Small intestine (tissue), 16 donors: ENCODE measurements at places on chromosomes 1 and 21.

DNA sequence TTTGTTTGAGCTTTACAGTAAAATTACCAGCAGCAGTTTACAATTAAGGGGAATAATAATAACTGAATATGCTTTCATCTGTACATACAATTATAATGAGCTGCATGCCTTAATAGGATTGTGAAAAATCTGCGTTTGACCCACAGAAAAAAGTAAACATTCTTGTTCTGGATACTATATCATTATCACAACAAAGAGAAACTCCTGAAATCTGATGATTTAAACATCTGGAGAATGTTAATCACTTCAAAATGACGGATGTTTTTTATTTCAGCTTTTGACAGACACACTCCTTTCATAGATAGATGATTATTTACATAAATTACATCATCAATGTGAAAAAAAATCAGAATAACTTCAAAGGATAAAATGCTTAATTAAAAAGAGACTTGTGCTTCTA is 58.5 kb downstream of the TYW3 start:
- no peak for DNase-seq

DNA sequence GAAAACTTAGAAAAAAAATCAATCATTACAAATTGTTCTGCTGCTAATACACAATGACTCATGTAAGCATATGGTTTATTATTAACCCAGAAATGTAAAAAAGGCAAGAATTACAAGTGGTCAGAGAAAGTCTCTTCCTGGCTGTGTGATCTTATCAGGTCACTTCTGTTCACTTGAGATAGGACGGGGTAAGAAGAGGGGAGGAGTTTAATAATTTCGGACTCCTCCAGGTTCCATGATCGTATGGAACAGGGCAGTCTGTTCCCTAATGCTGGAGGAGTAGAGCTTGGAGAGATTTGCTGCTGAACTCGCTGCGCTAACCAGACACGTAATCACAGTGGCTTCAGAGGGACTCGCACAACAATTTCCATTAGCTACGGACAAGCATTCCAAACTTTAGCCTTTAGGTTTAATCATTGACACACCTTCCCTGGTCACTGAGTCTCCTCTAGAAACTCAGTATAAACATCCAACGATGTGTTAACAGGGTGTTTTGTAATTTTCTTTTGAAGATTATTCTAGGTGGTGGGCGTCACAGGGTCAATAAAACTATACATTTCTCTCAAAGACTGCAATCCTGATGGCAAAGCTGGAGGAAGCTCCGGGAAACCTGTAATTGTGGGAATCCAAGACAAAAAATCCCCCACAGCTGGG is 1.3 kb downstream of the CRYZ start:
- DNase-seq: peak; percentile 86

- no peak for DNase-seq
Observed at GRCh38 chr1:223700388-223700918, 11.9 kb upstream of the CAPN2 start.

DNA sequence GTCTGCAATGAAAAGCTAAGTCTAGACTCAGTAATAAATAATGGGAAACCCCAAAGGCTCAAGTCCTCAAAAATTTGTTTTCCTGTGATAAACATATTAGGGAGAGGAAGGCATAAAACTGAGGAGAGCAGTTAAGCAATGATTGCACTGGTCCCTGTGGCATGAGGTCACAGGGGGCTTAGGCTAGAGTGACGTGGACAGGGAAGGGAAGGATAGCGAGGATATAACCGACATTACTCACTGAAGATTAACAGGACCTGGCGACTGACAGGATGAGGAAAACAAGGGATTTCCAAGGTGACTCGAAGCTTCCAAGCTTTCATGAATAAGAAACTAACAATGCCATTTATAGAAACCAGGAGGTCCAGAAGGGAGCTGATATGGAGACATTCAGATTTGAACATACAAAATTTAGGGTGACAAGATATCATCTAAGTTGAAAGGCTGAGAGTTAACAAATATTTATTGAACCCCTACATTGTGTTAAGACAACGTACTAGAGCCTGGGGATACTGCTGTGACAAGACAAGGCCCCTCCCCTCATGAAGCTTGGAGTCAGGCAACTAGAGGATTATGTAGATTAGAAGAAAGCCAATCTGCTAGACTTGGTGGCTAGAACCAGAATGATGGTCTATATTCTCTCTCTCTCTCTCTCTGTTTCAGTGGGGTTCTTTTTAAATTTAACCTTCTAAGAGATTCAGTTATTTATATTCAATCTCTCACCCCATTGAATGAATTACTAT is 33.2 kb upstream of the PKN2 start:
- DNase-seq: no peak

GRCh38 chr1:100510451-100510850 is 27.5 kb upstream of the GPR88 start:
- DNase-seq: no peak

- no peak for DNase-seq
Observed at GRCh38 chr1:147773215-147773715, 12.9 kb upstream of the GJA5 start.

- DNase-seq: no peak
Observed at GRCh38 chr1:157168015-157168414, 29.8 kb upstream of the ETV3 start.

GRCh38 chr1:19462781-19463503 is 22.4 kb downstream of the CAPZB start:
- no peak for DNase-seq

- DNase-seq: no peak
Observed at GRCh38 chr1:194929357-194929756, 1678.9 kb downstream of the KCNT2 start.

DNA sequence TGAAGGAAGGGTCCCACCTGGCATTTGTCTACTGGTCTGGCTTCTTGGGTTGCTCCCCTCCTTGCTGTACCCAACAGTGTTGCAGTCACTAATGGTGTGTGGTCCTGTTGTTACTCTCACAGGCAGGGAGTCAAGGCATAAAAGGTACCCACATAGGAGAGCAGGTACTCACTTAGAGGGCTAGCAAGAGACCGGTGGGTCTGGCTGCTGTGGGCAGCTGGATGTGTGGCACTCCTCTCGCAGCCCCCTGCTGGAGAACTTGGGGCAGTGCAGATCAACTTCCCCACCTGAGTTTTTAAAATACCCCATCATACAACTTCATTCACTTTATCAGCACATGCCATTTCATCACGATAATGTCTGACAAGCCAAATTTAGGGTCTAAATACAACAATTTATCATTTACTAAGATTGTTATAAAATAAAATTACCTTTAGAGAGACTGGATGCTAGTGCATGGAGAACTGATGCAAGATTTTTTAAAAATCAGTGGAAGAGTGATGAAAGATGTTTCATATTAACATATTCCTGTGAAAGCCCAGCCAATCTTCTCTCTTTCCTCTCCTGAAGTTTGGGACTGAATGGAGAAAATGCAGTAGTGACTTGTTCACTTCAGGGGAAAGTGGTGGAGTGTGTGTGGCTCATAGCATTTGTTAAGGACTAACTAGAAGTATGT is 42.8 kb downstream of the ACP6 start:
- DNase-seq: peak; percentile 51

DNA sequence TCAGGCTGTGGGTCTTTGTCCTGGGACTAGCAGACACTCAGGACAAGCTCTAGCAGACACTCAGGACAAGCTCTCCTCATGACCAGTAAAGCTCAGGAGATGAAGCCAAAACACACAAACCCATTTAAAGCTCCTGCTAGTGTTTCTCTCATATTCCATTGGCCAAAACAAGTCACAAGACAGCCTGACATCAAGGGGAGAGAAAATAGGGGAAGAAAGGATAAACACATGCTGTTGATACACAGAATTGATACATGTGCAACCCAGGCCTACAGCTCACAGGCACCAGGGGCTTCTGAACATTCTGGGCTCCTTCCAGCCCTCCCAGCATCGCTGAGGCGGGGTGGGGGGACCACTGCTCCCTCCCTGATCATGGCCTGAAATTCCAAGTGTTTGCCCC is 35.3 kb downstream of the ATF3 start:
- no peak for DNase-seq

DNA sequence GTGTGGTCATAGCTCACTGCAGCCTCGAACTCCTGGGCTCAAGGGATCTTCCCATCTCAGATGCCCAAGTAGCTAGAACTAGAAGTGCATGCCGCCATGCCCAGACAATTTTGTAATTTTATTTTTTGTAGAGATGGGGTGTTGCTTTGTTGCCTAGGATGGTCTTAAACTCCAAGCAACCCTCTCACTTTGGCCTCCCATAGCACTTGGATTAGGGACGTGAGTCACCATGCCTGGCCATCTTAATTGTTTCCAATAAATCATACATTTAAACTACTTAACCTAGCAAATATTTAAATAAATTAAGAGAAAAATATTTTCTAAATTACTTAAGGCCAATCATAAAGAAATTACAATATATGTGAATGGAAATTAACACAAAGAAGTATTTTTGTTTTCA is 35.1 kb upstream of the ADGRL4 start:
- DNase-seq: no peak

- no peak for DNase-seq
Observed at GRCh38 chr1:30596470-30596869, 126.9 kb downstream of the MATN1 start.

DNA sequence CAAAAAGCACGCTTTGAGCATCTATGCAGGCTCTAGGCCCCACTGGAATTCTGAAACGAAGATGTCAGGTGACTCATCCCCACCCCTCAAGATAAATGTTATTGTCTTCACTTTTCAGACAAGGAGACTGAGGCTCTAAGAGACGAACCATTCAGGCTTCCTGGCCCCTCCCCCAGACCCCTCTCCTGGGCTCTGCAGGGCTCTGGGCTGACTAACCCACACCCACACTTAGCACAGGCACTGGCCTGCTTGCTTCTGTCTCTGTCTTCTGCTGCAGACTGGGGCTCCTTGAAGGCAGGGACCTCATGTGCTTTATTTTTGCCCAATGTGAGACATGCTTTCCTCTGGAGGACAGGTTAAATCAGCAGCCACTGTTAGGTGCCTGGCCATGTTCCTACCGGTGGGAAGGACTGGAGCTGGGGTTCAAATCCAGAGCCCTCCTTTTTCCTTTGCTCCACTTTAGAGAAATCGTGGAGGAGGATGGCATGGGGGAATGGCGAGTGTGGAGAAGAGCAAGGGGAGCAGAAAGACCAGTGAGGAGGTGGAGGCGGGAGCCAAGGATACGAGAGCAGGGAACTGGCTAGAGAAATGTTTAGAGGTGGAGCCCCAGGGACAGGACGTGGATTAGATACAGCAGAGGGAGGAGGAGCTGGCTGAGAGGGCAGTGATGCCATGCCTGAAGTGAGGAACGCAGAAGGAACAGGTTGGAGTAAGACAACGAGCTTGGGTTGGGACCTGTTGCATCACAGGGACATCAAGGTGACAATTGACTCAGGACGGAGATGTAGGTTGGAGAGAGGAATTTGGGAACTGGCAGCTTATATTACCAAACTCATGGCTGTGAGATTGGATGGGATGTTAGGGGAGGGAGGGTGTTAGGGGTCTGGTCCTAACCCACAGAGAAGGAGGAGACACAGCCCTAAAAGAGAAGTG is 1.7 kb downstream of the TMEM125 start:
- DNase-seq: no peak

- no peak for DNase-seq
Observed at GRCh38 chr1:108130794-108131193, 69.3 kb downstream of the SLC25A24 start.
